ENCODE measurements at places on chromosomes 1 and 21. TPM values are rescaled to one million over a fixed set of nuclear protein-coding genes. Genes with fewer than 3 reads are reported as not detected.

DNA sequence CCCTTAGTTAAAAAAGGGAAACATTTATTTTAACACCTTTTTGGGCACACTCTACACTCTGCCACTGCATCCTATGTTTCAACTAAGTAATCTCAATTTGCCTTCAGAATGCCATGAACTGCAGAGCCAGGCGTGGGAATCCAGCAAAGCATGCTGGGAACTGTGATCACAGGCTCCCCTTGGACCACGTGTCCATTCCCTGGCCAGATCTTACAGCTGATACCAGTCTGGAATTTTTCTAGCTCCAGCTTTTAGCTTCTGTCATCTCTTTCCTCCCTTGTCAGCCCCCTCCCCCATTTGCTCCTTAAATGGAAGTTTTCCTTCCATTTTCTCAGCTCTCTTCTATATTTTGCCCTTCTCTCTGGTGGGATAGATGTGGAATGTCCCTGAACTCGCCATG is 29.4 kb downstream of the RCSD1 start:
- DNase-seq, result no peak

DNA sequence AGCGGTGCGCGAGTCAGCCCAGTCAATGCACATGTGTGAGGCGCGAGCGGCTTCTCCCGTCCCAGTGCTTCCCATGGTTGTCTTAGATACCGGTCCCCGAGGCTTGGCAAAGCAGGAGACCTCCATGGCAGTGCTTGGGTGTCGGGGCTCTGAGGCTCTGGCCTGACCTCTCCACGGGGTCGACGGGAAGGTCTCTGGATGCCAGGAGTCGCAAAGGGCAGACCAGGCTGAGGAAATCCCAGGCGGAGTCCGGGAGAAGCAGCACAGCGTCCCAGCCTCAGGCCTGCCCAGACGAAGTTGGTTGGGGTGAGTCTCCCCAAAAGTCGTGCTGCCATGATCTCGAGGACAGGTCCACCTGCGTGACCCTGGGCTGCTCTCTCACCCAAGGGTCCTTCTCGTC is 3881.6 kb downstream of the SRGAP2C start:
- DNase-seq, result no peak

DNA sequence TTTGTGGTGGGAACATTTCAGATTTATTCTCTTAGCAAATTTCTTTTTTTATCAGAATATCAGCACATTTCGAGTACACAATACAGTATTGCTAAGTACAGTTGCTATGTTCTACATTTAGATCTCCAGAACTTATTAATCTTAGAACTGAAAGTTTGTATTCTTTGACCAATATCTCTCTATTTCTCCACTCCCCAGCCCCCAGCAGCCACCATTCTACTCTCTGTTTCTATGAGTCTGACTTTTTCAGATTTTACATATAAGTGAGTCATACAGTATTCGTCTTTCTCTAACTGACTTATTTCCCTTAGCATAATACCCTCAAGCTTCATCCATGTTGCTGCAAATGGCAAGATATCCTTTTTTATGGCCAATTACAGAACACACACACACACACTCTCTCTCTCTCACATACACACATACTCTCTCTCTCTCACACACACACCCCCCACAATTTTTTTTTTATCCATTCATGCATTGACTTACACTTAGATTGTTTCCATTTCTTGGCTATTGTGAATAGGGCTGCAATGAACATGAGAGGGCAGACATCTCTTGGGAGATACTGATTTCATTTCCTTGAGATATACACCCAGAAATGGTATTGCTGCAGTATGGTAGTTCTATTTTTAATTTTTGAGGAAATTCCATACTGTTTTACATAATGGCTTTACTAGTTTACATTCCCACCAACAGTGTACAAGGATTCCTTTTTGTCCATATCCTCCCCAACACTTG is 15.7 kb downstream of the RPTN start:
- DNase-seq, result no peak

DNA sequence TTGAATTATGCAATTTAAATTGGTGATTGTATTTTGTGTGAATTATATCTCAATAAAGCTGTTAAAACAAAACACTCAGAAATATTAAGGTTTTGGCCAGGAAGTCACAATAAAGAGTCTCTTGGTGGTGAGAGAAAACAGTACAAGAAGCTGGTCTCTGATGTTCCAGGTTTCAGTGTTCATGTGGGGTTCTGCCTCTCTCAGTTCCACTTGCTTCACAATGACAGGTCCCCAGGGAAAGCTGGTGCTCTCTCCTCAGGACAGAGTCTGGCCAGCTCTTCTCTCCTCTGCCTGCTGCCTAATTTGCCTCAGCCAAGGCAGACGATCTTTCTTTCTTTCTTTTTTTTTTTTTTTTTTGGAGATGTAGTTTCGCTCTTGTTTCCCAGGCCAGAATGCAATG is 342.9 kb upstream of the PLXNA2 start:
- DNase-seq, result no peak

DNA sequence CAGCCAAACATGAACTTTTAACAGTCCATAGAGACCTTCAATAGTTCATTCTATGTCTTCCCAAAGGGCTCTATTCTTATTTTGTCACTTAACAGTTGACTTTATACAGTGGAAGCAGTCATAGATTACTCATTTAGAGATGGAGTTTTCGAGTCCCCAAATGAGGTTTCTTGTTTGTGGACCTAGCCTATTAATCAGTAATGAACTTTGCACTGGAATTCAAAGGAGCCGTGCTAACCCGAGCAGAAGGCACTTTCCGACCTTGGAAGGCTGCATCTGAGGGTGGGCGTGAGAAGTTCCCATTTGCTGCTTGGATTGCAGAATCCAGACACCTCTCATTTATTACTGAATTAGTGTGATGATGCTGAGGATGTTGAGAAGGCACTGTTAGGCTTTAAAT is 46.4 kb downstream of the TTC39A start:
- DNase-seq, result no peak

- no peak for DNase-seq
Measured at GRCh38 chr1:12555411-12556367, 62.3 kb downstream of the DHRS3 start.

DNA sequence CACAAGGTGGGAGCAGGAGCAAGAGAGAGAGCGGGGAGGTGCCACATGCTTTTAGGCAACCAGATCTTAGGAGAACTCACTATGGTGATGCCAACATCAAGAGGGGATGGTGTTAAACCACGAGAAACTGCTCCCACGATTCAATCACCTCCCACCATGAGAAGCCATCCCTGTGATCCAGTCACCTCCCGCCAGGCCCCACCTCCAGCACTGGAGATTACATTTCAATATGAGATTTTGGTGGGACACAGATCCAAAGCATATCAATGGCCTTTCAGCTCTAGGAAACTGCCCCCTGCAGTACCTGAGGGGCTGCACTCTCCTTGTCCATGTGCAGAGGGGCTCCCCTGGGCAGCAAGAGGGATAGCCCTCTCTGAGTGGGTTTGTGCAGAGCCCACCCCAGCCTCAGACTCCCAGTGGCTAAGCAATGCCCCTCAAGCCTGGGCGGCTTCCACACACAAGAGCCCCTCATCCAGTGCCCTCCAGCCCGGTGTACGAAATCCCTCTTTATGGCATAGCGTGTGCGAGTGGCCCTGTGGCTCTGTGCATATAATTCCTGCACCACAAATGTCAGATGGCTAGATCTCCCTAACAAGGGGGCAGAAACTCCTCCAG is 15.5 kb upstream of the PRDM16 start:
- no peak for DNase-seq

DNA sequence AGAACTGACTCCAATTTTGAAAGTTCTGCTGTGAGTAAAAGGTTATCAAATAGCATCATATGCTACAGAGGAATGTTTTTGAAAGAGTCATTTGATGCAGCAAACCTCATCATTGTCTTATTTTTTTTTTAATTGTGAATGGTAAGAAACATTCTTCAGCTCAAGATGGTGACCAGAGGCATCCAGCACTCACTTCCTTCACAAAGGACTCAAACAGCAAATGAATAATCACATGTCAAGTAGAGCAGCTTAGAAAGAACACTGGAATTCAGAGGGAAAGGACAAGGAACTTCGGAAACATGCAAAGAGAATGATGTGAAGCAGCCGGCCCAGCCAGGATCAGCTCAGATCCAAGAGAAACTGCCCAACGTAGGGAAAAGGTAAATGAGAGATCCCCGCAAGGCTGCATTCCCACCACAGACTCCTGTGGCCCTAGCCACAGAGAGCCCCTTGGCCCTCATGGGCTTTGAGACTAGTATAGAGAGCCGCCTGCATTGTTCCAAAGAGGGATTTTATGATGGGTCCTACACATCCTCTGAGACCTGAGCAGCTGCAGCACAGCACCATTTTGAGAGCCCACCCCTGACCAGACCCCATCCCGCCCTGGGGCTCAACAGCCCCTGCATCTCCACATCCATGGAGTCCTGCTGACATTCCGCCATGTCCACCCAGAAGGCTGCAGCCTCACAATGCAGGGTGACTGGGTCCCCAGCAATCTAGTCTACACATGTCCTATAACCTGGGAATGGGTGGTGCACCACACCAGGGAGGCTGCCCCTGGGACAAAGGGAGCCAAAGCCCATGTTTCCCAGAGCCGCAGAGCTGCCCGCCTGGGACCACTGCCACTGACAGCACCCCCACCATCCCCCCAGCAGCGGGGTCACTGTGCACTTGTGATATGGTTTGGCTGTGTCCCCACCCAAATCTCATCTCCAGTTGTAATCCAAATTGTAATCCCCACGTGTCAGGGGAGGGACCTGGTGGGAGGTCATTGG is 21.2 kb upstream of the UTS2 start:
- DNase-seq, result peak; percentile 35

- DNase-seq, result no peak
Measured at GRCh38 chr1:229209386-229209785, 61.5 kb upstream of the RAB4A start.

DNA sequence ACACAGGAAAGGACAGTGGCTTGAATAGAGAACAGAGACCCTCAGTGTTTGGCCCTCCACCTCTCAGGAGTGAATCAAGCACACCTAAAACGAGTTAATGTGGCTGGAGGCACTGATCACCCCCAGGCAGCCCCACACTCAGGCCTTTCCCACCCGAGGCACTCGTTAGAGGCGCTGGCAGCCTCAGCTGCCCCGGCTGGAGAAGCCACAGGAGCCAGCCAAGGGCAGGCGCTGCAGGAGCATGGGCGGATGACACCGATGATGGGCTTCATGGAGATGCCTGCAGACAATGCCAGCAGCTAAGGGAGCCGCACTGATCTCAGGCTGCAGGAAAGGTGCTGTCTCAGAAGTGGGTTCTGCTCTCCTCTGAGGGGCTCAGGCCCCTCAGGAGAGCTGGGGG is 24.1 kb upstream of the ABCG1 start:
- DNase-seq, result no peak

DNA sequence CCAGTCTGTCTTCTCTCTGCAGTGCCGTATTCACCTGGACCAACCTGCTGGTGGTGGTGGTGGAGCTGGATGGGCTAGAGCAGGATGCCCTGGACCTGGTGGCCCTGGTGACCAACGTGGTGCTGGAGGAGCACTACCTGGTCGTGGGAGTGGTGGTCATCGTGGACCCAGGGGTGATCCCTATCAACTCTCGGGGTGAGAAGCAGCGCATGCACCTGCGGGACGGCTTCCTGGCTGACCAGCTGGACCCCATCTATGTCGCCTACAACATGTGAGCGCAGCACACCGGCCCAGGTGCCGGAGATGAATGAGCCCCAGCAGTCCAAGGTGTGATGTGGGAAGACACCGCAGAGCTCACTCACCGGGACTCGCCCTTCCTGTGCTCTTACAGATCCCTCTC is 37.5 kb downstream of the S100B start:
- no peak for DNase-seq

DNA sequence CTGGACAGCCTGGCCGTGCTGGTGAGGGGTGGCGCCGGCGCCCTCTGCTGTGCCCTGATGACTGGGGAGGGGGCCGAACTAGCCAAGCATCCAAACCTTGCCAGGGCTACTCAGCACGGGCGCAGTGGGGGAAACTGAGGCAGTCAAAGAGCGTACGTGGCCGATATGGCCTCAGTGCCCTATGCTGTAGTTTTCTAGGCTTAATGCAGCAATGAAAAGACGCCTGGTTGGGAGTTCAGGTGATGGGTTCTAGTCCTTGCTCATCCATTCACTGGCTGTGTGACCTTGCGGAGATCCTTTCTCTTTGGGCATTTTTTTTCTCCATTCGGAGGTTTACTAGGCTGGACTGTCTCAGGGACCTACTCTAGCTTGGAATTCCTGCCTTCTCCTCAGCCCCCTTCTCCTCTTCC is 822 bp downstream of the MTX1 start:
- DNase-seq, result no peak

- peak; percentile 90 for DNase-seq
Measured at GRCh38 chr1:32273391-32274208, 18.3 kb upstream of the HDAC1 start.

DNA sequence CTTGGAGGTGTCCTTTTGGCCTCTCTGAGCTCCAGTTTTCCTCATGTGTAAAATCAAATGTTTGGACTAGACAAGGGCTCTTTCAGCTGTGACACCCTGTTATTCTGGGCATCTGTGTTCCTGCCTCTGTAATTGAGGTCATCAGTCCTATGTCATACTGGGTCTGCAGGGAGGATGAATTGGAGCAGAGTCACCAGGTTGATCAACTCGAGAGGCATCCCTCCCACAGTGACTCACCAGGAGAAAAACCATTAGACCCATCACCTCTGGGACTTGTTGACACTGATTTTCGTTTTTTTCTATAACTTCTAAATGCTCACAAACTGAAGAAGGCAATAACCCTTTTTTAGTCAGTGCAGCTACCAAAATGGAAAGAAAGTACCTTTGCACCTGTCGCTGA is 82.2 kb downstream of the ST6GALNAC5 start:
- no peak for DNase-seq

- DNase-seq, result no peak
Measured at GRCh38 chr1:212141404-212141803, 105.9 kb downstream of the DTL start.

GRCh38 chr1:183812686-183813569 is 8.0 kb downstream of the RGL1 start:
- no peak for DNase-seq

DNA sequence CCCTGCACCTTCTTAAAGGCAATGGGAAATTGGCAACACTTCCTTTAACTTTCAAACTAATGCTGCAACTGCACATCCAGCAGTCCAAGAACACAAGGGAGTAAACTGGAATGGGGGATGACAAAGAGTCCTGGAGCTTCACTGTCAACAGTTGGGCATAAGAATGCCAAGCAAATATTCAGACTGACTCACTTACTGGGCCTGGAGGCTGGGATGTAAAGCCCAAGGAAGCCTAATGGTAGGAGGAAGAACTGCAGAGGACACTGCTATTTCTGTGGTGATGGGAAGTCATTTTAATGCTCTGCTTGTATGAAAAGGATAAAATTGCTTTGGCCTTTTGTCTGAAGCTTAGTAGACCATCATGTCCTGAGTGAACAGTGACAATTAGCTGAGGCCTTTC is 15.7 kb upstream of the DMRTA2 start:
- no peak for DNase-seq

CRABP2 gene
- 4.6 TPM for total RNA-seq

ANGPTL3 gene
- total RNA-seq, result not detected

CFHR2 gene
- total RNA-seq, result not detected

IFI16 gene
- 26.1 TPM for total RNA-seq

Measured in CD8-positive, alpha-beta T cell (primary cell).